ENCODE measurements at places on chromosomes 13 and 19.

DNA sequence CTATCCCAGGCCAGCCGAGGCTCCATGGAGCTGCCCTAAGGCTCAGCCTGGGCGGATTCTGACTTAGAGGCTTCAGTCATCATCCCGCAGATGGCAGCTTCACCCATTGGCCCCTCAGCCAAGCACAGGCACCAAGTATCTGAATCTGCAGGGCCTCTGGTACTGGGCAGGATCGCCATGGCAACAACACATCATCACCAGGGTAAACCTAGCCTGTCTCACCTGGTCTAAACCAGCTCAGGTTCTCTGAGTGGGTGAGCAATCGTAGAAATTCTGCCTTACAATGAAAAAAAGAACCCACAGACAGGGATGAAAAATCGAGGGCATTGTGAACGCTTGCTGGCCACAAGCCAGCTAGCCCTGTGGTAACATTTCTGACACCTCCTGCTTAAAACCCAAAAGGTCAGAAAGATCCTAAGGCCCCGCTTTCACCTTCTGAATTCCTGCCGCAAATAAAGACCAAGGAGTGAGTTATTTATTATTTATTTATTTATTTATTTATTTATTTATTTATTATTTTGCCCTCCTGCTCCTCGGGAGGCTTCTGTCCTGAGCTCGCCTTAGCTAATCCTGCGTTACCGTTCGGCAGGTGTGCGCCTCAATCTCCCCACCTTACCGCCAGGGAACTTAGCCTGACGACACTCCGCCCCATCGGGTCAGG, 12.0 kb upstream of the CEACAM21 start:
- DNase-seq: peak; percentile 44

GRCh38 chr19:3970313-3970807, 539 bp downstream of the DAPK3 start:
- DNase-seq: no peak

DNA sequence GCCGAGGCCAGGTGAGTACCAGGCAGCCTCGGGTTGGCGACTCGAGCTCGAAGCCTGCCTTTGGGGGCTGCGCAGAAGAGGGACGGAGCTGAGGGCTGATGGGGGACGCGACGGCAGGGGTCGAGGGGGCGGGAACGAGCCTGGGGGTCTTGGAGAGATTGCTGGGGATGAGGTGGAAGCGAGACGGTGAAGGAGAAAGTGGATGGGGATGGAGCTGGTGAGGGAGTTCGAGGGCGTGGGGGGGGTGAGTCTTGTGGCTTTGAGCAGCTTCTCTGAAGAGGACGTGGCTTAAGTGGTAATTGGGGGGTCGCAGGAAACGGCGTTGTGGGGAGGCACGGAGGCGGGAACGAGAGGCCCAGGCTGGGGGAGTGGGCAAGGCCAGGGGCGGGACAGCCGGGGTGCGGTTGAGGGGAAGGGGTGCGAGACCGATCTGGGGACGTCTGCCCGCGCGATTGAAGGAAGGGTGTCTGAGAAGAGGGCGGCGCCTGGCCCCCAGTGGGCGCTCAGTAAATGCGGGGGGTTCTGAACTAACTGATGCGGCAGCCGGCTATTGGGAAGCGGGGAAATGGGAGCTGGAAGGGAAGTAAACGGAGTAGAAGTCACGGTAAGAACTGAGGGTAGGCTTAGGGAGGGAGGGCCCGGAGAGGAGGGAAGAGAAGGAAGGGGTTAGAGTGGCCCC, 426 bp downstream of the MYO9B start:
- peak; percentile 46 for DNase-seq

- no peak for DNase-seq
These were observed 225.1 kb downstream of the EFNB2 start for GRCh38 chr13:106310291-106310865.

DNA sequence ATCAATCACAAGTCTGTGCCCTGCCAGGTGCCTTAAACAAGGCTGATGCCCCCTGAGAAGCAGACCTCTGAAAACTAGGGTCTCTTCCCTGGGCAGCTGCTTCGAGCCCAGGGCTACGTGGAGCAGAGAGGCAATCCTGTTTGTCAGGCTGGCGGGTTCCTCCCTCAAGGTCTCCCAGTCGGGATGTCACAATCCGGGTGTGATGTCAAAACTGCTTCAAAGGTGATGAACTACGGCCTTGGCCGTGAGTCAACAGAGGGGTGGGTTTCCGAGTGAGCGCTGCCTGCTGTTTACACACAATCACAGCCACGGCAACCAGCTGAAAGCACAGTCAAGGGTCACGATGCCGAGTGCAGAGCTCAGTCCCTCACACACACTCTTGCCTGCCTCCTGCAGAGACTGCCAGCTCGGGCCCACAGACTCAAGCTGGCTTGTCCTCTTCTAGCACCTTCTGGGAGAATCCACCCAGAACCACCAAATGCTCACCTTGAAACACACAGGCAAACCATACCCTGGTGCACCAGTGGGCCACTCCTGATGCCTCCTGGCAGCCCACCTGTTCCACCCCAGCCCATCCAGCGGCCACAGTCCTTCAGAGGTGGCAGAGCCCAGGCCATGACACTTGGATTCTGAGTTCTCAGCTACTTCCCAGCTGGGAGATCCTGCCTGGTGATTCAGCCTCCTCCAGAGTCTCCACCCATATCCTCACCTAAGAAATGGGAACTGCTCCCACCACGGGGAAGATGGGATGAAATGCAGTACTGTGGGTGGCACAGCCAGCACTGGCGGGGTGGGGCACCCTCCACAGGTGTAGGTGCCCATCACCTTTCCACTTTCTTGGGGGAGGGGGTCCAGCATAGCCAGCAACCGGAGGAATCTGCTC, 6.8 kb downstream of the ELL start:
- peak; percentile 59 for DNase-seq

GRCh38 chr19:18464646-18465045, 26.7 kb upstream of the ISYNA1 start:
- no peak for DNase-seq

DNA sequence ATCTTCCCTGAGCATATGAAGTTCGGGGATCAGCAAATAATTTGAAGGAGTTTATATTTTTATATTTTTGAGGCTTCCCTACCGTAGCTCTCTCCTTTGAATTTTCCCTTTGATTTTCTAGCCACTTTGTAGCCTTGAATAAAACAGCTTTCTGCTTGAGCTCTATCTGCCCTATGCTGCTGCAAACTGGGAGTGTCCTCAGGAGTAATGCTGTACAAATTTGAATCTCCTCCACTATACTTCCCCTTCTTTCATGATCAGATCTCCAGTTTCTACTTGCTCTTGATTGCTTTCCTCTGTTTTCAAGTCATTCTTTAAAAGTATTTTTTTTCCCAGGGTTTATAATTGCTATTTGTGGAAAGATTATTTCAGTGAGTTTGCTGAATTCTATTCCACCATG, 14.6 kb downstream of the PDS5B start:
- no peak for DNase-seq

- no peak for DNase-seq
These were observed 8.1 kb downstream of the PTGIR start for GRCh38 chr19:46616631-46617322.

DNA sequence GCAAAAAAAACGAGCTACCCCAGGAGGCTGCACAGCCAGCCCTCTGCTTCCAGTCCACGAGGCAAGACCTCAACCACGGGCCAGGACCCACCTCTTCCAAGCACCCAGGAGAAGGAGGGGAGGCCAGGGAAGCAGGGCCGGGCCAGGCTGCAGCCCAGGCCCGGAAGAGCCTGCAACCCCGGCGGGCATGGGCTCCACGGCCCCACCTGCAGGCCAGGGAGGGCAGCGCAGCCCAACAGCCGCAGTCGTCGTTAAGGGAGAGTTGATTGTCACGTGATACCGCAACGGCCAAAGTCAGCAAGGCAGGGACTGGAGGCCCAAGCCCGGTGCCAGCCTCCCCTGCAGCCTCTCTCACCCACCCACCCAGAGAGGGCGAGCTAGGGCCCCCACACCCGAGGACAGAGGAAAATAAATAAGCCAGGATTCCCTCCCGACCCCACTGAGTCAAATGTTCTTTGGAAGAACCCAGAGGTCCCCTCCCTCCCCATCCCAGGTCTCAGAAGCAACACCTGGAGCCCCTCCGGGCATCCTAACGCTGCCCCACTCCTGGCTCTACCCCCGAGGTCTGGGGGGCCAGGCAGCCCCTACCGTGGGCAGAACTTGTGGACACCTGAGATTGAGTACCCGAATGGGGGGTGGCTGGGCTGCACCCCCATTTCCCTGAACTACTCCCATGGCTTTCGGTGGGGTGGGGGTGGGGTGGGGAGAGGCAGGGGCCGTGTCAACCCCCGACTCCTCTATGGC, 5.2 kb upstream of the REXO1 start:
- DNase-seq: peak; percentile 63

DNA sequence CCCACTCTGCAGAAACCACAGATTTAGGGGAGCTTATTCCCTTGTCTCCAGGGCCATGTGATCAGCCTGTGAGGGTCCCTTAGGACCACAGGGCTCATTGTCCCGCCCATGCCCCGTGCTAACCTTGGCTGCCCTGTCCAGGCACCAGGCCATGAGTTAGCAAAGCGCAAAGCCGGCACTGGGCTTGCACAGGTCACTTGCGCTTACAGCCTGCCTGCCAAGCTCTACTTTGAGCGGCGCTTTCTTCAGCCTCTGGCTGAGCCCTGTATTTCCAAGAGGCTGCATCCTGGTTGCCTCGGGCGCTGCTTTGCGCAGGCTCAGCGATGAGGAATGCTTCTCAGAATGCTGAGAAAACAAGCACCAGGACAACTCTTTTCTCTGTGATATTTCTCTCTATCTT, 188.0 kb downstream of the TDRD3 start:
- DNase-seq: no peak

DNA sequence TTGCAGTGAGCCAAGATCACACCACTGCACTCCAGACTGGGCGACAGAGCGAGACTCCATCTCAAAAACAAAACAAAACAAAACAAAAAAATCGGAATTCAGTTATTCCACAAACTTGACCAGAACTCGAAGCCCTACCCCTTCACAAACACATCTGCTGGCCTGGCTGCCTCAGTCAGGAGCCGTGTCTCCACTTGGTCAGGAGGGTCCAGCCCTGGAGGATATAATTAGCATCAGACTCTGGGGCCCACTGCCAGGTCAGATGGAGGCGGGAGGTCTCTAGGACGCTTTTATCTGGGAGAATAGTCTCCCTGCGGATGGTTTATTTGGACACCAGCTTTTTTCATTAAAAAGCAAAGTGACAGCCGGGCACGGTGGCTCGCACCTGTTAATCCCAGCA, 8.0 kb downstream of the ELL start:
- DNase-seq: no peak

DNA sequence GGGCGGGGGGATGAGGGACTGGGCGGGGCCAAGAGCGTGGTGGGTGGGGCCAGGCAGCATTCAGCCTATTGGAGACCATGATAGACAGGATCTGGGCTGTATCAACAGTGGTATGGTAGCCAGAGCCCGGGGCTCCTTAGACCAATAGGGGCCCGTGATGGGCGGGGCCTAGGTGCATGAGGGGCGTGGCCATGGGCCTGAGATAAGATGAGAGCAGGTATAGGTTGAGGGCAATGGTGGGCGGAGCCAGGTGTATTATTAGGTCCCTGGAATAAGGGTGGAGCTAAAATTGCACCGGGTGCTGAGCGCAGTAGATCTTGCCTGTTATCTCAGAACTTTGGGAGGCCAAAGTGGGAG, 5.3 kb downstream of the ABCA7 start:
- DNase-seq: peak; percentile 58

DNA sequence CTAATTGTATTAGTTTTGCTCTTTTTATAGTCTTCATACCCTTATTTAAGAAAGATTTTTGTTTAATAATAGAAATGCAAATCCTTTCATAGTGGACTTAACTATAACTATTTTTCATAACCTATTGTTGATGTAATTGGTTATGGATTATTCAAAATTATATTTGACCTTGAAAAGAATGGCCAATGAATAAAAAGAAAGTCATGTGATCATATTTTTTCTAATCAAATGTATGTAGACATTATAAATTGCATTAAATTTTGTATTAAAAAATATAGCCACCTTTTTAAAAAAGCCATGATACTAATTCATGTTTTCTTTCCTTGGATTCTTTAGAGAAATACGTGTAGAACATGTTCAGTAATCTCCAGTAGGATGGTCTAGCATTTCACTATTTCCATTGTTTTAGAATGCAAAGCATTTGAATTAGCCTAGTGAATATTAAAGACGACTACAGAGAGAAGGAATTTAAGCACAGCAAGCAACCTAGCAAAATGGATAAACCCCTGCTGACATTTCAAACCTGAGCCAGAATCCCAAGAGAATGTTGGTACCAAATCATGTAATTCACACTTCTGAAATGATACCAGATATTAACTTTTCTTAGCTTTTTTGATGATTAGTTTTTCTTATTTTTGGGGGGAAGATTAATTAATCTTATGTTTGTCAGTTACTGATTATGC, 1297.4 kb upstream of the MIR17HG start:
- no peak for DNase-seq

GRCh38 chr13:49828453-49828852, 36.0 kb upstream of the KPNA3 start:
- no peak for DNase-seq

GRCh38 chr13:99231721-99232120, 26.5 kb downstream of the GPR18 start:
- no peak for DNase-seq

DNA sequence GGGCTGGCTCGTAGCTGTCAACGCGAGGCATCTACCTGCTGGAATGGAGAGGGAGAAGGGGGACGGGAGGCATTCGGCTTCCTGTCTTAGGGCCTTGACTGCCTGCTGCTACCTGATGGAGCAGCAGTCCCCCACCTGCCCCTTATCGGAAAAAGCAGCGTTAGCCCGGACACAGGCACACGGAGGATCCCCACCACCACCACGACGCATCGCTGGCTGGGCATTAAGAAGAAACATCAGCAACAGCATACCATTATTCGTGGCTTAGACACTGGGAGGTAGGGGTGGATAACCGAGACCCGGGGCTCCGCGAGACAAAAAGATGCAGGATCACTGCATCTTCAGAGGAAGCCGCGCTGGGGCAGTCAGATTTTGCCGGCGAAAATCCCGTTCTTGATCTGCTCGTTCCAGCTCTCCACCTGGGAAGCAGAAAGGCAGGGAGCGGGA, 1.1 kb downstream of the COX6B2 start:
- DNase-seq: no peak

- DNase-seq: peak; percentile 33
These were observed 34.2 kb upstream of the PNMA8B start for GRCh38 chr19:46529622-46530451.

DNA sequence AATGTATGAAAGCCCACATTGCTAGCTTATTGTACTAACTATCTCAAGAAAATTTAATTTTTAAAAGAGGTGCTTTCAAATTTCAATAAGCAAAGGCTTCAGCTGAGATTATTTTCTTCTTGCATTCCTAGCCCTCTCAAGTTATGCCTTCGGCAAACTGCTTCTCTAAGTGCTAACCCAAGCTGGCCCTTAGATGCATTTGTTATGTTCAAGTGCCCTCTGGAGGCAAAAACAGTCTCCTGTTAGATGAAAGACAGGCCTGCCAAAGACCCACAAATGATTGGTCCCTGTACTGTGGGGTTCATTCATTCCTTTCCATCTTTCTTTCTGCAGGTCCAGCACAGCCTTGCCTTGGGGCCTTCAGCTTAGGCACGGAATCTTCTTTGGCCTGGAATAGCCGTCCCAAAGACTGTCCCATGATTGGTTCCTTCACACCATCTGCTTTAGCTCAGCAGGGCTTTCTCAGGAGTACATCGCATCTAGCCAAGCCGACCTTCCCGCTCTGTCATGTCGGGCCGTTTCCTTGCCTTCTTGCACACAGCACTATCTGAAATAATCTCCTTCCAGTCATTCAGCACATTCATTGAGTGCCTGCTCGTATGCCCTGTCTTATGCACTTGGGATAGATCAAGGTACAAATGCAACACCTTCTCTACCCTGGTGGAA, 26.4 kb upstream of the TPTE2 start:
- no peak for DNase-seq

- no peak for DNase-seq
These were observed 230.7 kb downstream of the RFC3 start for GRCh38 chr13:34048652-34049051.

- no peak for DNase-seq
These were observed 68.9 kb downstream of the SHISA2 start for GRCh38 chr13:25982907-25983306.
